ENCODE measurements at places on chromosomes 11 and 22. TPM values are rescaled to one million over a fixed set of nuclear protein-coding genes. Genes with fewer than 3 reads are reported as not detected.

GRCh38 chr11:48138222-48138621, 78.4 kb upstream of the OR4B1 start:
- H3K4me3 ChIP-seq = no peak overlapping the region
- DNase-seq = no peak
- H3K27ac ChIP-seq = no peak overlapping the region
- H3K4me1 ChIP-seq = no peaks in the 10 kb centered on the region
- peaks cover 46% of the 10 kb centered on the region for H3K36me3 ChIP-seq

DNA sequence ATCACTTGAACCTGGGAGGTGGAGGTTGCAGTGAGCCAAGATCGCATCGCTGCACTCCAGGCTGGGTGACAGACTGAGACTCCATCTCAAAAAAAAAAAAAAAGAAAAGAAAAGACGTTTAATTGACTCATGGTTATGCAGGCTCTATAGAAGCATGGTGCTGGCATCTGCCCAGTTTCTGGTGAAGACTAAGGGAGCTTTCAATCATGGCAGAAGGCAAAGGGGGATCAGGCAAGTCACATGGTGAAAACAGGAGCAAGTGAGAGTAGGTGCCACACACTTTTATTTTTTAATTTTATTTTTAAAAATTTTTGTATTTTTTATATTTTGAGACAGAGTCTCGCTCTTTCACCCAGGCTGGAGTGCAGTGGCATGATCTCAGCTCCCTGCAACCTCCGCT, 8.4 kb upstream of the PATZ1 start:
- H3K27me3 ChIP-seq = peaks cover 8% of the 10 kb centered on the region
- no peak for DNase-seq
- H3K36me3 ChIP-seq = no peaks in the 10 kb centered on the region
- H3K4me3 ChIP-seq = no peak overlapping the region

- no peak overlapping the region for H3K4me3 ChIP-seq
- no peaks in the 10 kb centered on the region for H3K36me3 ChIP-seq
- no peaks in the 10 kb centered on the region for H3K27me3 ChIP-seq
- peaks cover 3% of the 10 kb centered on the region for H3K4me1 ChIP-seq
- no peak for DNase-seq
These were observed 14.5 kb upstream of the BID start for GRCh38 chr22:17788528-17789378.

MPZL2 gene
- 3.0 TPM for total RNA-seq

DNA sequence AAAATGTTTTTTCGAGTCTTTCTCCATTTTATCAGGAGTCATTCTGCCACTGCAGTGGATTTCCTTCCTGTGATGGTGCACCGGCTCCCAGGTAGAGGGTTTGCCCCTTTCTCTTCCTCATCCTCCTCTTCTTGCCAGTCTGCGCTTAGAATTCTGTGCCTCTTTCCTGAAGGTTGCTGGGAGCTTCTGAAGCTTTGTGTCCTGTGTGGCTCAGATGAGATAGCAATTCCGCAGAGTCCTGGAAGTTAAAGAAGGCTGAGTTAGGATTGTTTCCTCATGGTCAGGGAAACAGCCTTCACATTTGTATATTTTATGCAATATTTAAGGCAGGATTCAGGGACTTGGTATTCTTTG, 264 bp downstream of the BCO2 start:
- peaks cover 19% of the 10 kb centered on the region for H3K4me1 ChIP-seq
- H3K4me3 ChIP-seq = peak overlapping the region; percentile 58
- peaks cover 38% of the 10 kb centered on the region for H3K27me3 ChIP-seq
- H3K27ac ChIP-seq = no peak overlapping the region
- no peaks in the 10 kb centered on the region for H3K36me3 ChIP-seq

DNA sequence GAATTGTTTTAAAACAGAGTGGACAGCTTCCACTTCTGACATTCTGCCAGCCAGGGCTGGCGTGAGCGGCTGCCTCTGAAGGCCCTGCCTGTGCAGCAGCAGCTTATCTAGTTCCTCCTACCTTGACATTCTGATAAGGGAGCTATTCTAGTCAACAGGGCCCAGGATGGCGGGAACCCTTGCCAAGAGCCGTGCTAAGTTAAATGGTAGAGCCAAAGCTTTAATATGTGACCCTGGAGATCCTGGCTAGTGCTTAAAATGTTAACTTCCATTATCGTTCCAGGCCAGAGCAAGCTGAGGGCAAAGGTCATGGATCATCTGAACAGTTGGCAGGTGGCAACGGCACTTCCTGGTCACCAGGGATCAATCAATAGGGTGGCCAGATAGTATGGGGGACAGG, 3.5 kb downstream of the KCNJ5 start:
- no peak for DNase-seq
- no peak overlapping the region for H3K27ac ChIP-seq
- peaks cover 12% of the 10 kb centered on the region for H3K4me1 ChIP-seq
- no peak overlapping the region for H3K4me3 ChIP-seq

MPZL3 gene
- 28.4 TPM for total RNA-seq

GRCh38 chr22:42431401-42432019, 693 bp downstream of the NFAM1 start:
- DNase-seq = no peak
- peaks cover 27% of the 10 kb centered on the region for H3K27me3 ChIP-seq
- peaks cover 1% of the 10 kb centered on the region for H3K4me1 ChIP-seq
- no peak overlapping the region for H3K4me3 ChIP-seq
- H3K27ac ChIP-seq = no peak overlapping the region
- no peaks in the 10 kb centered on the region for H3K36me3 ChIP-seq

DNA sequence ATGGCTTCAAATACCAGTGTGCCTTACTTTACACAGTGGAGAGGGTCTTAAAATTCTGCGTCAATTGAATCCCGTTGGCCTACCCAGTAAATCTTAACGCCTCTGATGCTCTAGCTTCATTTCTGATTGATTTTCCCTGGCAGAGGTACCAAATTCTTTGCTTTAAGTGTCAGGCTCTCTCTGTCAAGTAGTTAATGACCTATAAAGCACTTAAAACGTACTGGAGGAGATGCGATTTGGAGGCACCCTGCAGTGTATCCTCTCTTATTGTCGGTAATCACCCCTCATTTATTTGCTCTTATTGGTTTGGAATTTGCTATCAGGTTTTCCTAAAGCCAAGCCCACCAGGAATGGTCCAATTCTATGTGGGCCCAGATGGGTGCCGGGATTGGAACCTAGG, 59.2 kb downstream of the NFAM1 start:
- H3K36me3 ChIP-seq = no peaks in the 10 kb centered on the region
- no peak overlapping the region for H3K4me3 ChIP-seq
- H3K4me1 ChIP-seq = peaks cover 16% of the 10 kb centered on the region
- H3K27ac ChIP-seq = no peak overlapping the region

SMTNL1 gene
- total RNA-seq = not detected
